ENCODE measurements at places on chromosomes 4 and X.

DNA sequence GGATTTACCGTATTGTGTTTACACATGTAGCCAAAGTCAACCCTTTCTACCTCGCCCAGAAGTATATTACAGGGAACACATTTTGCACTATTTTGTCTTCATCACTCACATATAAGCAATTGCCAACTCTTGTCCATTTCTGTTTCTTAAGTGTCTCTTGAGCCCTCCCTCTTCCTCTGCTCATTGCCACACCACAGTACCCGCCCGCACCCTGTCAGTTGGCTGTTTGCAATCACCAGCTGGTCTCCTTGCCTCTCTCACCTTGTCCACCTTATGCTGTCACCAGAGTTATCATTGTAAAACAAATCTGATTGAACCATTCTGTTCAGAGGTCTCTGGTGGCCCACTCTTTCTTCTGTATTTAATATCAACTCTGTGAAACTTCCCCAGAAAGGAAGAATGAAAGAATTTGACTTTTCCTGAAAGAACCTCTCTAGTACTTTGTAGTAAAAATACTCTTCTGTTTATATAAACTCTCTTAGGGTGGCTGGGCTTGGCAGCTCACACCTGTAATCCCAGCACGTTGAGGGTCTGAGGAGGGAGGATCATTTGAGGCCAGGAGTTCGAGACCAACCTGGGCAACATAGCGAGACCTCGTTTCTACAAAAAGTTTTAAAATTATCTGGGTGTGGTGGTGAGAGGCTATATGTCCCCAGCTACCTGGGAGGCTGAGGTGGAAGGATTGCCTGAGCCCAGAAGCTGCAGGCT, 50.2 kb downstream of the ING2 start:
- no peak for DNase-seq

DNA sequence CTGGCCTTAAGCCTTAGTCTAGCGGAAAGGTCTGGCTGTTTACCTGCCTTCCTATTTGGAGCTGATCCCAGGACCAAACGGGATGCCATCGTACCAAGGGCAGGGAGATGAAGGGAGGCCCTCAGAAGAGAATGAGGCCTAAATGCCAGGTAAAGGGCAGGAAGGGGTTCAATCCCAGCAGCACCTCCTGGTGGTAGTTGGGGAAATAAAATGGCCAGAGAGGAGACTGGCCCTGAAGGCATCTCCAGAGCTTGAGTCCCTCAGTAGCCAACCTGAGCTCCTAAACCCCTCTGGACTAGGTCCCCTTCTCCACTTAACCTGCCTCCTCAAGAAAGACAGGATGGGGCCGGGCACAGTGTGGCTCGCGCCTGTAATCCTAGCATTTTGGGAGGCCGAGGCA, 53.7 kb downstream of the KDM5C start:
- DNase-seq: no peak

DNA sequence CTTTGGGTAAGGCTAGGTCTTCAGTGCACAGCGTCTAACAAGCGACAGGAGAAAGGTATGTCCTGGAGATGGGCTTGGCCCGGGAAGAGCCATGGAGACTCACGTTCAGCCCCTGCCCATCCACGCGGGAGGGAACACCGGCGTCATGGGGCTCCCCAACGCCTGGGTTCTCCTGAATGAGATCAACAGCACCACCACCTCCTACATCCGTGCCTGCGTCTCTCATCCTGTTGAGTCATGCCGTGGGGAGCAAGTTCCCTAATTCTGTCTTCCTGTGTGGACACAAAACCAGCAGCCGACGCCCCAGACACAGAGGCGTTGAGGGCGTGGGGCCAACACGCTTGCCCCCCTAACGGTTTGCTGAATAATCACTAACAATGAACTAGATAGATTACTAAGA, 20.1 kb upstream of the IL3RA start:
- no peak for DNase-seq

- DNase-seq: no peak
These were observed 42.6 kb downstream of the CHRNA9 start for GRCh38 chr4:40377512-40378365.

DNA sequence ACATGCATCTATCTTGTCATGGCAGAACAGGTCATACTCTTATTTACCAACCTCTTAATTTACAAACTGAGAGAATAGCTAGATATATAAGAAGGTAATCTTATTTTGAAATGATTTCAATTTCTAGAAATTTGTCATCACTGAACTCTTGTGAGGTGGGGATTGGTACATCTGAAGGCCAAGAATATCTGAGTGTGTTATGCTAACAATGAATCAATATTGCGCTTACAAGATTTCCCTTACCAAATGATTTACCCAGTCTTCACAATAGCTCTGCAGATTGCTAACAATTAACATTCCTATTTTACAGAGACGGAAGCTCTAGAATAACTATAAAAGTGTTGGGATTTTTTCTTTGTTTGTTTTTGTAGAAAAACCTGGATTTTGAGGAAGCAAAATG, 48.3 kb downstream of the RBPJ start:
- no peak for DNase-seq

- DNase-seq: no peak
These were observed 30.9 kb upstream of the ADH1C start for GRCh38 chr4:99383399-99383798.

DNA sequence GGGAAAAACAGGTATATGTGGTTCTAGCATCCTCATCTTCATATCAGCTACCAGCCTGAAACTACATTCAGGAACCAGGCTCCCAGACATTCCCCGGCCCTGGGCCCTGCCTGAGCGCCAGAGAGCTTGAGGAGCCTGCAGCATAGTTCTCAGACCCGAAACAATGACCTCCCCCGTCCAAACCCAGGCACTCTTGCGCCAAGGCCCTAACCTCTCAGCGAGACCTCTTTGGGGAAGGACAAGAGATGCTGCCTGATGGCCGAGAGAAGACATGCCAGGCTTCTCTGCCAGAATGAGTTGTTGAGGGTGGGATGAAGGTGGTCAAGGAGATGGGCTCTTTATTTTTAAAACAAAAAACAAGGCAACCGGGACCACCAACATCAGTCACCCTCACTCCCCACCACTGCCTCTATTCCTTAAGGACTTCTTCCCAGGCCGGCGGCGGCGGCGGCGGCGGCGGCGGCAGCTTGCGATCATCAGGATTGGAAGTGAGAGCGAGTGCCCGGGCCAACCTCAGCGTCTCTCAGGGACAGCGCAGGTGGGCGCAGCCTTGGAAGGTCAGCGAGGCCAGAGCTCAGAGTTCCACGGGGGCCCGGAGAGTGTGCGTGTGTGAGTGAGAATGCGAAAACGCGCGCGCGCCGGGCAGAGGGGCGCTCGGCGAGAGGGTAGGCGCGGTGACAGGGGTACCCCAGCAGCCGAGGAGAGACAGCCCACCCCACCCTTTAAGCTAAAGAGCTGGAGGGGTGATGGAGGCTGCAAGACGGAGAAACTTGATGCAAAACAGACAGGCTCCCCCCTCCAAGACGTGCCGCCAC, 601 bp downstream of the INPP4B start:
- DNase-seq: no peak

DNA sequence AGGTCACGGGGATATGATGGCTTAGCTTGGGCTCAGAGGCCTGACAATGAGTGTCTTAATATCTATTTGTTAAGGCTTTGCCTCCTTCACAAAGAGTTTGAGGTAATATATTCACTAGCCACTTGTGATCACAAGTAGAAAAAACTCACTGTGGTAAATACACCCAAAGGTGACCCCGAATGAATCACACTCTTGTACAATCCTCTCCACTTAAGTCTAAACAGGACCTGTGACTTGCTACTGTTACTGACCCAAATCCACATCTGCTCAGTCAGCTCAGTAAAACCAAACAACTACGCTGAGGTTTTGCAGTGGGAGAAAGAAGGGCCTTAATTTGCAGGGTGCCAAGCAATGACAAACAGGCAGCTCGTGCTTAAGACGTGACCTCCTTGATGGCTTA, 223.8 kb upstream of the MAGEC2 start:
- DNase-seq: no peak

DNA sequence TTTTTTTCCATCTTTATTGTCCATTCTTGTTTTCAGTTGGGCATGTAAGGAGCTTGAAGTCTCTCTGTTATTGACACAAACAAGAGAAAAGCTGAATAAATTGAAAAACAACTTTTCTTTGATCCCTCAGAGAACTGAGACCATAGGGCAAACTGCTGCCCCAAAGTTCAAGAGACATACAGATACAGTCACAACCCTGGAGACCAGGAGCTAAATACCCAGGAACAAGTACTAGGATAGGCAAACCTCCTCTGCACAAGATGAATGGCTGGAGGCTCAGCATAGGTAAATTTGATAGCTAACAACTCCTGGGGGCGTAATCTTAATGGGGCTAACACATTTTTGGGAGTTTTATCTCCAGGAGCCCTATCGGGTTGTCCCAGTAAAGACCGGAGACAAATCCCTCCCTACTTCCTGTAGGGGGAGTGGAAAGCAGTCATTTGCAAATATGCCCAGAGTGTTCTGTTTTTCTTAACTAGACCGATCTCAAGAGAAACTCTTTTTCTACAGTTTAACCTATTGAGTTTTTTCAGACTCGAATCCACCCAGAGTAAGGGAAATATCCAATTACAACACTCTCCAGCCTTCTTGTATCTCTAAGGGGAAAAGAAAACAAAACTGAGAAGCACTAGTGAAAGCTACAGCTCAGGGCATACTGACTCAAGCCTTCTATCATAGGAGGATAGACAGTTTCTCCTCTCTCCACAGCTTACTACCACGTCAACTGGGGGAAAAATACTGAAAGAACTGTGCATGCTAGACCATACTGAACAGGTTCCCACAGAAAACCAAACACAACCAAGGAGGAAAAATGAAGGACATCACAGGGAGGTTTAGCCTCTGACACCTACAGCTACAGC, 23.1 kb downstream of the MAGEA8 start:
- DNase-seq: no peak

DNA sequence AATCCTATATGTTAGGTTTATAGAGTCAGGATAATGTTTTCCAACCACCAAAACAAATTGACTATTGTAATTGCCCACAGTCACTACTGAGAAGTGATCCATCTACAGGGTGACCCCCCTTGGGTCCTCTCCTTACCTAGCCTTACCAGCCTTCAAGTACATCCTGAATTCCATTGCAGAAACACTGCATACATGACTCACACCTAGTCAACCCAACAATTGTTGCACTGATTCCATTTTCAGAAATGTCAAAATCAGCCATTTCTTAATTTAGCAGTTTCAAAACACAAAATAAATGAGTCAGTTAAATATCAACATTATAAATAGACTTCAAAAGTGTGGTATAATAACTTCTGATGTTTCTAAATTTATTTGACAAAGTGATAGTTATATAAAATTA, 106.3 kb upstream of the TNIP3 start:
- DNase-seq: no peak

Measured in cortex of kidney (tissue), 1 donor.